Caki2 (cell line): ENCODE measurements at places on chromosomes 6 and 20.
A peak's percentile ranks its signal among the peaks of the same experiment; 100 is the strongest.

GRCh38 chr6:160253714-160254113, 4.9 kb downstream of the SLC22A2 start:
- DNase-seq, result peak; percentile 76

DNA sequence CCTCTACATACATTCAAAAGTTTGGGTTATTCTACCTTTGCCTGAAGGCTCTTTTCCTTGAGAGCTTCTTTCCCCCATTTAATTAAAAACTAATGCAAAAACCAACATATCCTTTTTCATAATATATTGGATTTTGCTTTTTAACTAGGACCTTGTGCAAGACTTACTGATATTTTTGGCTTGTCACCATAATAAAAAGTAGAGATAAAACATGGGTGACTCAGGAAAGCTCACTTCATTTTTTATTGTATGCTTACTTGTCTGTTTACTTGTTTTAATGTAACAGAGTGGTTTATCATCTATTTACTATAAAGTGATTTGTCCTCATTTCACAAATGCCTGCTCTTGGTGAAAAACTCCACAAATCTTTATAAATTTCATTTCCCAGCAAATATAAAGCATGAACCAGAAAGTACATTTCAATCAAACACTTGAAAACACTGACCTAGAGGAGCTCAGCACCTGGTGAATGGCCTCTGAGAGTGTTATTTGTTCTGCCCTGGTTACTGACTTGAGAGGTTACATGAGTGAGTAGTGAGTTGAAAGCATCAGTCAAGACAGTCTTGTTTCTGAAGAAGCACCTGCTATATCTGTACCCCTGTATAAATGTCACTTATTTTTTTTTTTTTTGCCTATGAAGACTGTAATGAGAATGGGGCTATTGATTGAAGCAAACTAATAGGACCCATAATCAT, 20.8 kb downstream of the ADGRG6 start:
- no peak for DNase-seq

DNA sequence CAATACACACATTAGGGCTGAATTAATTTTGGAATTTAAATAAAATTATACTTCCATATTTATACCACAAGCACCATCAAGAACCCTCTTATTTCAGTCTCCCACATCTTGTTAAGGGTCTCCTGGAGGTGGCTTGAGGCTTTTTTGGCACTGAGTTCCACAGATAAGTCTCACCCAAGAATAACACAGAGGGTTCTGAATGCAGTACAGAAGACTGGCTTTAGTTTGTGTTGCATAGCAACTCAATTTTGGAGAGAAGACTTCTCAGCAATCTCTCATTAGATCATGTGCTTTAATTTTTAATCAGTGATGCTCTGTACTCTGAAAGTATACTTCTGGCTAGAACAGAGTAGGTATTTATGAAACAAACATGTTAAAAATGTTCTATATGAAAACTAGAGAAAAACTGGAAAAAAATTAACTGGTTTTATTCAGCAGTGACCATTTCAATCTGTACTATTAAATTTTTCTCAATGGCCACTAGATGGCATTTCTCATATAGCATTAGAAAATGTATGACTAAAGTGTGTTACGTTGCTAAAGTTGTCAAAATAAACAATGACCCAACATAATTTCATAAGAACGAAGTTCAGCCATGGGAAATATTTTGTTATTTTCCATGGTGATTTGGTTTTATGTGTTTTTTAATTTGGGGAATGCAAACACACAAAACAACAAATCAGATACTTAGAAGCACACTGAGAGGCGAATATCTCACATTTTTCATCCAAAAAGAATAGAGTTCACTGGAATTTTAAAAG, 32.7 kb upstream of the MAP7 start:
- DNase-seq, result peak; percentile 61

DNA sequence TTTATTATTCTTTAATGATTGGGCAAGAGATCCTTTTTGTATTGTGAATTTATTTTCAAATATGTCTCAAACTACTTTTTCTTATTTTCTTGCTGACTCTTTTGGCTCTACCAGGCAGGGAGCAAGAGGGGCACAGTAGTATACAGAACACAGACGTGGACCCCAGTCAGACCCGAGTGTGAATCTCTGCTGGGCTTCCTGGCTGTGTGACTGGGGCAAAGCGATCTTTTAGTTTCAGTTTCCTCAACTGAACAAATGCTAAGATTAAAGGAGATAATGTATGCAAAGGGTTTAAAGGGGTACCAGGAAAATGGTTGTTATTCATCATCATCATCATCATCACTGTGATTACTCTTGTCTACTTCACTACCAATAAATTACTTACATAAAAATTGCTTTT, 317.5 kb downstream of the HIVEP2 start:
- DNase-seq, result no peak

- no peak for DNase-seq
Observed at GRCh38 chr20:53345536-53346334, 247.9 kb downstream of the ZNF217 start.

GRCh38 chr6:32945108-32945760, 4.4 kb upstream of the HLA-DMB start:
- no peak for DNase-seq

GRCh38 chr6:127484212-127484863, 25.1 kb upstream of the KIAA0408 start:
- peak; percentile 62 for DNase-seq

GRCh38 chr6:150410399-150410798, 41.6 kb downstream of the IYD start:
- DNase-seq, result no peak

DNA sequence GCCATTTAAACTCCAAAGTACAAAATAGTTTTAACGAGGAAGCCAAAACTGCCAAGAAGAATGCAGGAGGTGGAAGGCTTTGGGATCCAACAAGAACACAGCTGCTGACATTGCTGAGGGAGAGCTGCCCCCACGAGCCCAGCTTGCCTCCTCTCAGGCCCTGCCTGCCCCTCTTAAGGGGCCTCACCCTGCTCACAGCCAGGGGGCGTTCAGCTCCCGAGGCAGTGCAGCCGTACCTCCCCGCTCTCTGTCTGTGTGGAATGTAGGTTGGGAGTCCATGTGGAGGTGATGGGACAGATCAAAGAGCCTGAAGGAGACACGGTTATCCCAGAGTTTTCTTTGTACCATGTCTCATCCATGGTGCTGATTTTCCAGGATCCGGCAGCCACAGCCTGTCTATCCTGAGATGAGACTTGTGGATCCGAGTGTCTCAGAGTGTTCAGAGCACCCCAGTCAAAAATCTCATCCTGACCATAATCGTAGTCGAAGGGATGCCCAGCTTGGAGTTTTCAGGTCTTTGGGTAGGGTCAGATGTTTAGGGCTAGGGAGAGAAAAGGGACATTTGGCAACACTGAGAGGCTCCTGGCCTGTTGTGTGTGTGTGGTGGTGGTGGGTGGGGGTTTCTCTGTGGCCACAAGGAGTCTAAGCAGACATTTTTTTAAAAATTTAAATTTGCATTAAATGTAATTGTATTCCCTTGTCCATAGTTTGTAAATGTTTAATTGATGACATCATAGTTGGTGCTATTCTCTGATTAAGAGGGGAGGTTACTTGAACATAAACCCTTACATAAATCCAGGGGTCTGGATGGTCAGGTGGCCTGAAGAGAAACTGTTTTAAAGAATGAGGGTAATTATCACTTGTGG, 111.4 kb upstream of the CLDN20 start:
- no peak for DNase-seq

DNA sequence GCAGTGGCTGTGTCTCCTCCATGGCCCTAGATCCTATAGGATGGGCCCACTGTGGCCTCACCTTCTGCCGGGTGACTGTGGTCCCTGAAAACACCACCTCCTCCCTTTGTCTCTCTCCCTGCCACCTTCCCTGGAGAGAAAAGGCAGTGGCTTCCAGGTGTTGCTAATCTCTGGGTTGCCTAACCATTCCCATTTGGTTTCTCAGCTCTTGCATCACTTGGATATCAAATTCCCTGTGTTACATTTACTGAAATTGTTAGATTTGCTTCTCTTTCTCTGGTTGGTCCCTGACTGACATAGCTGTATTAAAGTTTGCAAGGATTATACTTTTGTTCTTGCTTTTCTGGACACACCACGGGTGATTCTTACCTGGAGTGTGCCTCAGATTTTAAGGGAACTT, 9.3 kb upstream of the ZFP64 start:
- no peak for DNase-seq

- DNase-seq, result no peak
Observed at GRCh38 chr20:54502179-54502578, 26.8 kb downstream of the DOK5 start.

DNA sequence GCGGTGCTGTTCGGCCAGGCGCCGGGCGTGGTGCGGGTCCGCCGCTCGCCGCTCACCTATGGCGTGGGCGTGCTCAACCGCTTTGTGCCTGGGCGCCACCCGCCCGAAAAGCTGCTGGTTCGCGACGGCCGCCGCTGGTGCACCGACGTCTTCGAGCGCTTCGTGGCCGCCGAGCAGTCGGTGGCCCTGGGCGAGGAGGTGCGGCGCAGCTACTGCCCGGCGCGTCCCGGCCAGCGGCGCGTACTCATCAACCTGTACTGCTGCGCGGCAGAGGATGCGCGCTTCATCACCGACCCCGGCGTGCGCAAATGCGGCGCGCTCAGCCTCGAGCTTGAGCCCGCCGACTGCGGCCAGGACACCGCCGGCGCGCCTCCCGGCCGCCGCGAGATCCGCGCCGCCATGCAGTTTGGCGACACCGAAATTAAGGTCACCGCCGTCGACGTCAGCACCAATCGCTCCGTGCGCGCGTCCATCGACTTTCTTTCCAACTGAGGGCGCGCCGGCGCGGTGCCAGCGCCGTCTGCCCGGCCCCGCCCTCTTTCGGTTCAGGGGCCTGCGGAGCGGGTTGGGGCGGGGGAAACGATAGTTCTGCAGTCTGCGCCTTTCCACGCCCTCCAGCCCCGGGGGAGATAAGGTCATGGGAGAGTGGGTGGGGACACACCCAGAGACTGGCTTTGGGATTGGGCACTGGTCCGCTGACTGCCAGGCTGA, 15.7 kb downstream of the ADISSP start:
- no peak for DNase-seq

DNA sequence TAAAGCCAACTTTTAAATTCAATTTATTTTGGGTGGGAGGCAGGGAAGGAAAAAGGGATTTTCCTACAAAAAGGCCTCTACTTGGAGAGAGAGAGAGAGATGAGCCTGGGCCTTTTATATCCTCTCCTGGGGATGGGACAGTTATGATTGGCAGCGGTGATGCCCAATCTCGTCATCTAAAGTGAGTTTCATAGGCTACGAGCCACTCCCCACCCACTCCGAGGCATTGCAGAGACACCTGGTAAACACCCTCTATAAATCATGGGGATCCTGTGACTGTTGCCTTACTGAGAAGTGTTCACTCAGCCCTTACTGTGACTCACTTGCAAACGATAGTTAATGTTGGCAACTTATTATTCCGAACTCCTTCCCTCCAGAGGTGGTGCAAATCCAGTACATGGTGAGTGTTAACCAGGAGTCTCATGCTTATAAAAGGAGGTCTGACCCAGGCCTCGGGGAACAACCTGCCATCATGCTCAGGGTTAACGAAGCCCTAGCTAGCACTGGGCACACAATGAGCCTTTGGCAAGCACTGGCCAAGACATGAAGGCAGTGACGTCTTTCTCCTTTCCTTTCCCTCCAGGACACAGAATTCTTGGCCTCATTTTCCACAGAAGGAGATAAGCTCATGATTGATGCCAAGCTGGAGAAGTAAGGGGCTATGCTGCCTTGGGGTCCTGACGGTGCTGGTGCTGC, 20.5 kb downstream of the BPIFB4 start:
- peak; percentile 49 for DNase-seq

DNA sequence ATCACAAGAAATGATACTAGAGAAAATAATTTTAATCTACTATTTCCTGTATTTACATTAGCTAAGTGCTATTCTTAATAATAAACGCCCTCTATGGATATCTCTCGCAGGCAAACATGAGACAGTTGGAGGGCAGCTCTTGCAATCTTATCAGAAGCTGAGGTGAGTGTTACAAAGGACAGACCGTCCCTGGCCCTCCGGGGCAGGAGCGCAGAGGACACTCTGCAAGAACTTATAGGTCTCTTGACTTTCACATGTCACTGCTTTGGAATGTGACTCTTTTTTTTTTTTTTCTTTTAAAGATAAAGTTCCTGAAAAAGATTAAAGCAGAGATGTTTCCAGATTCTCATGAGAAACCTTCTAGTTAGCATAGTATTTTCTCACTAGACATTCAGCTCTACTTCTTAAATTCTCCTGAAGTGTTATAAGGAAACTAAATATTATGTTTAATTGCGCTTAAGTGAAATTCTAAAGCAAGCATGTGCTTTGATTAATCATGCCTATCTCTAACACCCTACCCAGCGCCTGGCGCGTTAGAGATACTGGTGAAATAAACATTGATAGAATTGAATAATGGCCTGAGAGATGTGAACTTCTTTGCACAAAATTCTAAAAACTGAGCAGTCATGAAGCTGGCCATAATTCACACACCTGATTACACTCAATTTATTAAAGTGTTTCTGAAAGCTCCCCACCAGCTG, 57.4 kb downstream of the SYTL3 start:
- DNase-seq, result peak; percentile 36

DNA sequence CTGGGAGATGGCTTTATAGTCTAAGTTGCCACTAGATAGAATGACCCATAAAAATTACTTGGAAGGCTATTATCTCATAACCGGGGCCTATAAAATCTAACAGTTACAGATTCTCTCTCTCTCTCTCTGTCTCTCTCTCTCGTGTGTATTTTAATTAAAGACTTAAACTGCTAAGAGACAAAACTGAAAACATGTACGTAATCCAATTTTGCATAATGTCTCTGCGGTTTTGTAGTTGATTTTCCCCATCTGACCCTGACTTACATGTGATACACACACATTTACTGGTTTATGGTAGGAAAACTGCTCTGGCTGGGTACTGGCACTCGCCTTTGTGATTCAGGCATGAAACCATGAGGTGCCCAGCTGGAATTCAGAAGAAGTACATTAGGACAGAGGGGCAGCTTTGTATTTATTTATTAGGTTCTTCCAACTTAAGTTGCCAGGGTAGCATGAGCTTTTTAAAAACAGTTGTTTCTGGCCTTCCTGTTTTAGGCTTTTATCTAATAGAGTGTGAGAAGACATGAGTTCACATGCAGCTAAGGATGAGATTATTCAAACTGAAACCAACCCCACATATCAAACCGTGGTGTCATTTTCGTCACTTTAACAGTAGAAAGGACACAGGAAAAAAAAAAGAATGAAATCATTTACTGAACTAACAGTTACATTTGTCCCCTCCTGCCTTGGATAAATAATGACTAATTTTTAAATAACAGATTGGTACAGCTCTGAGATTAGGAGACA, 182.5 kb downstream of the GMPR start:
- DNase-seq, result no peak

DNA sequence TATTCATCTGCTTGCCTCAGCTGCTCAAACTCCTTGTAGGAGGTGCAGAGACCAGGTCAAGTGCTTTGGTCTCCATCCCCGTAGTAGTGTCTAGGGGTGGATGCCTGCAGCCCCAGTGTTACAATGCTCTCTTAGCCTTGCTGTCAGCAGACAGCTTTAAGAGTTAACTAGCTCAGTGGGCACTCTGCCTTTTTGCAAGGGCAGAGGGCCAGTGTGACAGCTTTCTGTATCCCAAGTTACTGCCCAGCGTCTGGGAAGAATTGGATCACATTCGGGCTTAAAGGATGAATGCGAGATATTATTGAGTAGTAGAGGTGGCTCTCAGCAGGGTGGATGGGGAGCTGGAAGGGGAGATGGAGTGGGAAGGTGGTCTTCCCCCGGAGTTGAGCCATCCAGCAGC, 339.9 kb upstream of the RNF217 start:
- DNase-seq, result no peak
